Stimulated activated CD4-positive, alpha-beta T cell treated with anti-CD3 and anti-CD28 coated beads, Interleukin-15, amount 100 ng/mL, for 48 hours (primary cell): ENCODE measurements at places on chromosomes 7 and 10.

DNA sequence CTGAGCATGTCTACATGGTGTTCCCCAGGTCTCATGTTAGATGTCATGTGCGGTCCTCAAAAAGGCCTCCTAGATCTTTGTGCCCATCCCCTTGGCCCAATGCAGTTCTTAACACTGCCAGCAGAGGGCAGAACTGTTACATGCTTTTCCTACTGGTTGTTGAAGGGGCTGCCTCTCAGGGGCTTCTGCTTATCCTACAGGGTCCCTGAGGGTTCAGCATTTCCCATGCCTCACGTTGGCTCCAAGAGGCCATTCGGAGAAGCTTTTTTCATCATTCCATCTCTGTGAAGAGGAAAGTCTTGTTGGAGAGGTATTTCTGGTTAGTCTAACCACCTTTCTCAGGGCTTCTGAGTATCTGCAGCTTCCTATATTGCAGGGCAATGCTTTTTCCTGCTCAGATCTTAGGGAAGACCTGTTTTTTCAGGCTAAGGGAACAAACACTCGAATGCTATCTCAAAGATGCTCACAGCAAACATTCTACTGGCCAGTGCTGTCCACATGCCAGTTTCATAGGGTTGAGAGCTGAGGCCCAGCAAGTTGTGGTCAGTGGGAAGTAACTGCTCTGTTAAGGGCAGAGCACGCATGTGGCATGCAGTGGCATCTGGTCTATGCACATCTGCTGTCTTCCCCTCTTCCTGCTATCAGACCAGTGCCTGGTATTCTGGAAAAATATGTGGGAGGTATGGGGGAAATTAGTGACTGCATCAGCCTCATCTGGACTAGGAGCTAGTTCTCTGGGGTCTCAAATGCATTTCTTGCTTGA lies 31.5 kb downstream of the MBL2 start:
- DNase-seq, result peak; percentile 1

- DNase-seq, result no peak
Measured at GRCh38 chr7:42843205-42843800, 68.6 kb downstream of the C7orf25 start.

DNA sequence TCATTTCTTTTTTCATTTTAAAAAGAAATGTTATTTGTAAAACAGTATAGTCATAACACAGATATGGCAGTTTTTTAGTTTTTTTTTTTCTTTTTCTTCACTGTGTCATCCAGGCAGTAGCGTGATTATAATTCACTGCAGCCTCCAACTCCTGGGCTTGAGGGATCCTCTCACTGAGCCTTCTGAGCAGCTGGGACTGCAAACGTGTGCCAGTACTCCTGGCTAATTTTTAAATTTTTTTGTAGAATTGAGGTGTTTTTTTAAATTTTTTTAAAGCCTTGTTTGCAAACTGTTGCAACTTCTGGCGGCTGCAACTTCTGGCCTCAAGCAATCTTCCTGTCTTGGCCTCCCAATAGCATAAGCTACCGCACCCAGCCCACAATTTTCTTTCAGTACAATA lies 63.0 kb downstream of the HELLS start:
- no peak for DNase-seq

- no peak for DNase-seq
Measured at GRCh38 chr10:99484626-99485581, 47.8 kb upstream of the NKX2-3 start.

GRCh38 chr7:77284005-77284404 lies 84.4 kb upstream of the FGL2 start:
- no peak for DNase-seq

- no peak for DNase-seq
Measured at GRCh38 chr10:49186613-49187012, 1.6 kb downstream of the TMEM273 start.
